ENCODE measurements at places on chromosomes 7 and 10.

DNA sequence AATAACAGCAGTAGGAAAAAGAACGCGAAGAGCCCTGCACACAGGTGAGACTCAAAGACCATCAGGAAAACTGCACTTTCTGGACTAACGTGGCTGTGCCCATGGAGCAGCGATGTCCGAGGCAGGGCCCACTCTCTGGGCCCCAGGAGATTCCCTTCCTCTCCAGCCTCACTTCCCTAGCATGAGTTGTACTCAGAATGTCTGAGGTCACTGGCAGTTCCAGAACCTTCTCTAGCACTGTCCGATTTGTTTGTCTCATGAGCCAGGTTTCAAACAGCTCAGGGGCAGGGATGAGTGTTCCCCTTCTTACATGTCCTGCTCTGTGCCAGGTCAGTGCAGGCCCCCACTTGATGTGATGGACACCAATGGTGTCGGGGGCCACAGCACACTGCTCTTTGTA is 484.2 kb downstream of the PTPRN2 start:
- no peak for DNase-seq

- DNase-seq = no peak
Measured at GRCh38 chr7:35355199-35355598, 101.3 kb upstream of the TBX20 start.

GRCh38 chr7:40716052-40716451 is 581.2 kb downstream of the SUGCT start:
- DNase-seq = no peak

- no peak for DNase-seq
Measured at GRCh38 chr7:133668296-133669060, 415.6 kb downstream of the EXOC4 start.

- DNase-seq = no peak
Measured at GRCh38 chr10:13453896-13454295, 74.9 kb downstream of the BEND7 start.

DNA sequence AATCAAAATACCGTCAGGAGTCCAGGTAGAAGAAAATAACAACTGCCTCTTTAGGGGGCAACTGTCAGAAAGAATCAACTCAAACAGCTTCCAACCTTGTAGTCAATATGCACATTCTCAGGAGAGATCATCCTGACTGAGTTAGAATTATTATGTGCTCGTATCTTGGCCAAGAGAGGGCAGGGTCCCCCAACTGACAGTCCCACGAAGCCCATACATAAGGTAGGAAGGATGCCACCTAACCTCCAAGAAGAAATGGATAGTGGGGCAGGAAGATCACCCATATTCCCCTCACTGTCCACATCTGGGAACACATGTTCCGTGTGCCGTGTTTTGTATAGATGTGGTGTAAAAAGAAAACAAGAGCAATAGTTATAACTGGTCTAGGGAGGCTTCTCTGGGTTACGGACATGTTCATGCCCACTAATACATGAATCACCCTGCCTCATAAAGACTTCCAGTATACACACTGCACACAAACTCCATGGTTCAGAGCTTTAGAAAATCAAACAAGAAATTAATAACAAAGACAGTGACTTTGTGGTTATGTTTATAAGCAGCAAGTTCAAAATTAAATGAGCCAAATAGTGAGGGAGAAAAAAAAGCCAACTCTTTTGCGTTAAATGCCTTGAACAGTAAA is 295.6 kb downstream of the FGFR2 start:
- DNase-seq = no peak

DNA sequence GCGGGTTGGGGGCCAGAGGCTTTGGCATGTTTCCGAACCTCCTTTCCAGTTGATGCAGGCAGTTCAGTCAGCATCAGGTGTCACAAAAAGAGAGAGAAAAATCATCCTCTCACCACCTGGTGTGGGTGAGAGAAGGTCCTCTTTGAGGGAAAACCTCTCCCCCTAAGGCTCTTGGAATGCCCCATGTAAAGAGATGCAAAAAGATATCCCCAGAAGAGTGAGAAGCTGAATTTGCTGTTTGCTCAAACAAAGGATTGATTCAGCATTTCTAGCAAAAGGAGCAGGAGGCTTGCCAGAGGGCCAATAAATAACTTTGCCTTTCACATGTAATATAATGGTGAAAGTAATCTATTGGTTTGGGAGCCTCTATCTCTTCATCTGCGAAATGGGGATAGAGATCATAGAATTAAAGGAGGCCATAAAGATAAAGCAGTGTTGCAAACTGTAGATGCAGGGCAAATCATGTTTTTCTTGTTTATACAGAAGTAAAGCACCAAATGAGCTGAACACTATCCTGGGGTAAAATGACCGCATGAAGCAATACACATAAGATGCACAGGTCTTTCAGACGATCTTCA is 425.9 kb downstream of the LRMDA start:
- no peak for DNase-seq

GRCh38 chr10:116752969-116753665 is 10.8 kb upstream of the HSPA12A start:
- DNase-seq = no peak

GRCh38 chr7:13850185-13850752 is 139.2 kb downstream of the ETV1 start:
- DNase-seq = peak; percentile 64
